Activated effector memory CD4-positive, alpha-beta T cell treated with Interleukin-2 at 50 U/mL for 16 hours (primary cell): ENCODE measurements at places on chromosomes 12 and 14.
A peak's percentile ranks its signal among the peaks of the same experiment; 100 is the strongest.

DNA sequence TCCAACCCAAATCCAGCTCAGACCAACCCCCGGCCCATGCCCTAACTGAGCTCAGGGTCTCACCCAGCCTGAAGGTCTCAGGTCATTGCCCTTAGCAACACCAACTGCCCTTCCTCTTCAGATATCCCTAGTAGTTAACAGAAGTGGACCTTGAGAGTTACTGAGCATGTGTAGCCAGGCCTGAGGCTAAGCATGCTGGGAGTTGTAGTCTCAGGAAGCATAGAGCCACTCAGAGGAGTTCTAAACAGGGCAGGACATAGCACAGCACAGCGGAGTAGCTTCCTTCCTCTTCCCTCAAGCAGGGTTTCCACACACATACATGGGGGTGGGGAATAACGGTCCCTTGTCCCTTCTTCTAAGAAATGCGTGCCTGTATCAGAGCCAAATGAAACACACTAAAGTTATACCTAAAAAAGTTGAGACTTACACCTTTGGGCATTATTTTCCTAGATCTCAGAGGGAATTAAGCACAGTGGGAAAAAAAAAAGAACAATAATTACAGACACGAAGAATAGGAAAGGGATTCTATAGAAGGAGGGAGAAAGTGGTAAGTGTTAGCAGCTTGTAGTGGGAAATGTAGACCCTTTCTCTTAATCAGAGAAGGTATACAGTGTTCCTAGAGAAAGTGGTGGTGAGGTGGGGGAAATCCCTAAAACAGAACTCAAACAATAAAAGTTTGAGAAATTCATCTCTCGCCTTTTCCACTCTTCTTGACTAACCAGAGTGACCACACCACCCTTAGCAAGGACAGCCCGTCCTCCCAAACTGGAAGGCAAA, 4.4 kb downstream of the KMT2D start:
- peak; percentile 34 for DNase-seq

- no peak for DNase-seq
Observed at GRCh38 chr14:75456997-75457335, 29.1 kb downstream of the JDP2 start.

- no peak for DNase-seq
Observed at GRCh38 chr12:113239288-113239771, 18.1 kb downstream of the TPCN1 start.

DNA sequence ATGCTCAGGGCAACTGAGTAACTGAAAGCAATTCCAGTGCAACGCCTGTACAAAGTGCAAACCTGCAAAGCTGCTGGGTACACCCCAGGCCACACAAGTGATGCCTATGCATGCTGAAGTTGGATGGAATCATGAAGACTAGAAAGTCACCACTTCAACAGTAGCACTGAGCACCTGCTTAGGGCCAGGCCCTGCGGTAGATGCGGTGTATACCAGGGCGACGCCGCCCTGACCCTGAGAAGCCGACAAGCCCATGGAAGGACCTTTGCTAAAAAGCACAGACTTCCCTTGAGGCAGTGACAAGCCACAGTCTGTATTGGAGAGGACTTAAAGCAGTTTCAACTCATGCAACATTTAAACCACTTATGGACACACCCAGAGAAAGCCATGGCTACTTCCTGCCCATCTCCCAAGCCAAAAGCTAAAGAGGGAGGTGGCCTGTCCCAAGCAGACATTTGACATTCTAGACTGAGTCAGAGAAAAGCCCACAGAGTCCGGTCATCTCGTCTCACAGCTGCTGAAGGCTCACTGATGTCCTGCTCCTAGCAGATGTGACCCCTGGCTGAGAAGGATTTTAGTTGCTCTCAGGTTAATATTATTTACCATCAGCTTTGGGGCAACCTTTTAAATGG, 843.9 kb upstream of the TMEM132C start:
- no peak for DNase-seq

DNA sequence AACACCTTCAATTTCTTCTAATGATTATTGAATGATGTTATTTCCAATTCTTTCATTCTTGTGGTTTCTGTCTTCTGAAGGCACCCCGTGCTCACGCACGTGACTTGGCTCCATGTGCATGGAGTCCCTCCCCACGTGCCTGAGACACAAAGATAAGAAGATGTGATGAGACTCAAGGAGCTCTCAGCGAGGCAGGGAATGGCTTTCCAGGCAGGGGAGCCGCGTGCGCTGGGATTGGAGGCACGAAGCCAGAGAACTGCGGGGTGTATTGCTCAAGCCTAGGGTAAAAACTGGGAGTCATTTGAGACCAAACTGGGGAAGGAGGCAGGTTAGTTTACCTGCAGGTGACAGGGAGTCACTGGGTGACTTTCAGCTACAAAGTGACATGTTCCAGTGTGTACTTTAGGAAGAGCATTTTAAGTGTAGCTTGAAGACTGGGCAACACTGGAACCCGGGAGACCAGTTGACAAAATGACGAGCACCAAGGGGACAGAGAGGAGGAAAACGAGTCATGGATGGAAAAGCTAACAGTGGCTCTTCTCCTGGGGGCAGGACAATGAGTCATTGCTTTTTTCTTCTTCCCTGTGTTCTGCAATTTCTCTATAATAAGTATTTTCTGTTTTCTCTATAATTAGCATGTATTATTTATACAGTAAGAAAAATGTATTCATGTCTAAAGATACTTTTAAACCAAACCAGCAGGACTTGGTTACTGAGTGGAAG, 311.7 kb upstream of the FKBP4 start:
- no peak for DNase-seq

- DNase-seq, result no peak
Observed at GRCh38 chr12:3259973-3260372, 182.8 kb downstream of the TSPAN9 start.

- DNase-seq, result no peak
Observed at GRCh38 chr12:117037289-117038022, 61.8 kb downstream of the TESC start.

- DNase-seq, result no peak
Observed at GRCh38 chr12:96220902-96221301, 26.7 kb downstream of the ELK3 start.

DNA sequence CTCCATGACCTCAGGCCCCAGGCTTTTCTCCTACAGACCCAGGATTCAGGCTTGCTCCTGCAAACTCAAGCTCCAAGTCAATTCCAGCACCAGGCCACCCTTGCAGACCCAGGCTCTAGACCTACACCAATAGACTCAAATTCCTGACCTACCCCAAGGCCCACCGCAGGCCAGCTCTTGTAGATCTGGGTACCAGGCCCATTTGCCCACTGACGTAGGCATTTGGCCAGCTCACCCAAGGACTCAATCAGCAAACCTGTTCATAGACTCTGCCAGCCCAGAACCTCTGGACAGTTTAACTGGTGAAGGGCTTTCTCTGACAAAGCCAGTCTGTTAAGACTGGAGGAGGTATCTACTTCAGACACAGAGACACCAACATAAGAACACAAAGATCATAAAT, 52.3 kb downstream of the SPTSSA start:
- no peak for DNase-seq

DNA sequence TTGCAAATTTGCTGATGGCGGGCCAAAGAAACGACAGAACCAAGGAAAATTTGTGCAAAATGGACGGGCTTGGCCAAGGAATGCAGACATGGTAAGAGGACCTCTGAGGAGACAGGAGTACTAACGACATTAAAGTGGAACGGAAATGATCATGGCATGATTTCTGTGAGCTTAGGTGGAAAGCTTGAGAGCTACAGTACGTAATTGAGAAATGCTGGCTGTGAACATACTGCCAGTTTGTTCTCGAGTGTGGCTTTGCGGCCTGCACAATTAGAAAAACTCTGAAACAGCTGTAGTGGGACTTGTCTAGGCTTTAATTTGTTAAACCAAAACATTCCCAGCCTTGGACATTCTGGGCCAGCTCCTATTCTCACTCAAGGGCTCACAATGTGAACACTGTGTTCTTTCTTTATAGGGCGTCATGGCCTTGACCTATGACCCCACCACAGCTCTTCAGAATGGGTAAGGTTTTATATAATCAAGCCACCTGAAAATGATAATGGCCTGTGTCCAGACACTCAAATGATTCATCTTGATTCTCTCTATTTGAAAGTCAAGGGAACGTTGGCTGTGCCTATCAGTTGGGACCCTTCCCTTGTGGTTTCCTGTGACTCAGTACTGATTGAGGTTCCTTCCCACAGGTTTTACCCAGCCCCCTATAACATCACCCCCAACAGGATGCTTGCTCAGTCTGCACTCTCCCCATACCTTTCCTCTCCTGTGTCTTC, 48.5 kb downstream of the BAZ2A start:
- no peak for DNase-seq

DNA sequence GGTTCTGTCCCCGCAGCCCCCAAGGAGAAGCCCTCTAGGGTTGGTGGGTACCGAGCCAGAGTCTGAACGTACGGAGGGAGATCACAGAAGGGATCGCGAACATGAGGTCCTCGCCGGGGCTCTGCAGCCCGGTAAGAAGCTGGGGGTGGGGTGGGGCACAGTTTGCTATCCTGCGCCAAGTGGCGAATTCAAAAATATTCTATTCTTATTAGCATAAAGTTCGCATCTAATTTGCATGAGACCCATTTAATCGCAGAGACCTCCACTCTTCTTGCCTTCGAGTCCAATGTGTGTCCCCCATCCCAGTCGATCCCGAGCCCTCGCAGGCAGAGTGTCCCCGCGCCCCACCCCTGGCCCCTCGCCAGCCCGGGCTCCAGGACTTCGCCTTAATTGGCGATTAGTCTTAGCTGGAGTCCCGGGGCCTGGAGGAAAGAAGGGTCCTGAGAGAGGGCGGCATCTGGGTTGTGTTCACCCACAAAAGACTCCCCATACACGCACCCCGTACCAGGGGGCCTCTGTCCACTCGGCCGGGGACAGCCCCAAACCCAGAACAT, 604 bp upstream of the ARHGEF25 start:
- no peak for DNase-seq

DNA sequence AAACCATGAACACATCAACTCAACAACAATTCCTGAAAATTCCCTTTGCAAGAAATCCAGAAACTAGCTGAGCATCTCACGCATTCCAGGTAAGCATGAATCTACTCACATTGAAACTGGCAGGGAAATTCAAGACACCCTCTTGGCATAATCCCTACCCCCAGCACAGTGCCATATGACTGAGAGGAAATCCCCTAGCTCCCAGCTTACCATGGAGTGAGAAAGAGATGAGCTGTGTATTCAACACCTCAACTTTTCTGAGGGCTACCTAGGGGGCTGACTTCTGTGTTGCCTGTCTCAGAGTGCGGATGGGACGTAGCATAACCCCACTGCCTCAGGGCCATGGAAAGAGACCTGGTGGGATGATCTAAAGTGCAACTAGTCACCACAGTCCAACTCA, 37.7 kb upstream of the GPR132 start:
- no peak for DNase-seq

GRCh38 chr12:57162553-57163125, 15.2 kb upstream of the LRP1-AS start:
- DNase-seq, result no peak

DNA sequence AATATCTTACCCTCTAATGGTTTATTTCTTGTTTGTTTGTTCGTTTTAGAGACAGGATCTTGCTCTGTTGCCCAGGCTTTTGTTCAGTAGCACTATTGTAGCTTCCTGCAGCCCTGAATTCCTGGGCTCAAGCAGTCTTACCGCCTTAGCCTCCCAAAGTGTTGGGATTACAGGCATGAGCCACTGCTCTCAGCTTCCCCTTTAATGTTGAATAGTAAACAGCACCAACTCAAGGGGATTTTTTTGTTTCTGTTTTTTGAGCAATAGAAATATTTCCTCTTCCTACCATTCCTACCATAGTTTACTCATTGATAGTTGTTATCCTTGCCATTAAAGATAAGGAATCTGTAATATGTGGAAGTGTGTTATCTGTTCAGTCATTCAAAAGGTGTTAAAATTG, 10.7 kb downstream of the ARID4A start:
- DNase-seq, result no peak

DNA sequence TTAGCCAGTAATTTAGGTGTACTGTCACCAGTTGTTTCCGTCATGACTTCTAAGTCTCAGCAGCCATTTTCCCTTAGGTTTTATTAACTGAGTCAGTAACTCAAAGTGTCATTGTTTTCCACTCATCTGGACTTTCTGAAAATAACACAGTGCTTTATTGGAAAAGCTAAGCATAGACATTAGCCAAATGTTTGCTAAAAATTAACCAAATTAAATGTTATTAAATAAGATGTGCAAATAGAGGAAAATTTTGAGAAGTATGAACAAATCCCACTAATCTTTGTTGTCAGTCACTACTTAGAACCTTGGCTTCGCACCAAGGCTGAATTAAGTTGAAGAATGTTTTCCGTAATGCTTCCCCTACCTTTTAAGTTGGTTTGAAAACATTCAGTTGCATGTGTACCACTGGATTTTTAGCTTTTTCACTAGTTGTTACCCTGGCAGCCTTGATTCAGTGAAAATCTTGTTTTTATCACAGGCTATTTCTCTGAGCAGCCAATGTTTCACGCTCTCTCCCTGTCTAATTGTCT, 43.0 kb downstream of the BORCS5 start:
- DNase-seq, result no peak

- DNase-seq, result no peak
Observed at GRCh38 chr12:24838531-24838950, 110.4 kb downstream of the BCAT1 start.

DNA sequence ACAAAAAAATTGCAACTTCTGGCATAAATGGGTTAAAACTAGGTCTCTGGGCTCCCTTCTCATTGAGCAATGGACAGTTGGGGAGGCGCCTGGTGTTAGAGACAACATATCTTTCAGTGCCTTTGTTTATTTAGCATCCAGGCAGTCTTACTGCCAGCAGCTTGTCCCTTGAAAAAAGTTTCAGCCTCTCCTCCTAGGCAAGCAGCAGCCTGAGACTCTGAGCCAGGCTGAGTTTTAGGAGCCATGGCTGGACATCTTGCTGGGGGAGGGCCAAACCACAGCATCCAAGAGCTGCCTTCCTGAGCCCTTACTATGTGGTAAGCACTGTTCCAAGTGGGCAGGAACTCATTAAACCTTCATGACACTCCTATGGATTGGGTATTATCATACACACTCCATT, 10.1 kb upstream of the JDP2 start:
- DNase-seq, result no peak

DNA sequence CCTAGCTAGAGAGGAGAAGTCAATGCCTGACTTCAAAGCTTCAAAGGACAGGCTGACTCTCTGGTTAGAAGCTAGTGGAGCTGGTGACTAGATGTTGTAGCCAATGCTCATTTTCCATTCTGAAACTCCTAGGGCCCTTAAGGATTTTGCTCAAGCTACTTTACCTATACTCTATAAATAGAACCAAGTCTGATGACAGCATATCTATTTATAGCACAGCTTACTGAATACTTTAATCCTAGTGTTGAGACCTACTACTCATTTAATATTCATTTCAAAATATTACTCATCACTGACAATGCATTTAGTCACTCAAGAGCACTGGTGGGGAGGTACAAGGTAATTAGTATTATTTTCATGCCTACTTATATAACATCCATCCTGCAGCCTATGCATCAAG, 137.2 kb upstream of the PELI2 start:
- no peak for DNase-seq

GRCh38 chr12:64273527-64274403, 51.7 kb upstream of the KICS2 start:
- no peak for DNase-seq

- no peak for DNase-seq
Observed at GRCh38 chr12:47318963-47319362, 239.2 kb upstream of the AMIGO2 start.
